ENCODE measurements at places on chromosomes 7 and 10.

DNA sequence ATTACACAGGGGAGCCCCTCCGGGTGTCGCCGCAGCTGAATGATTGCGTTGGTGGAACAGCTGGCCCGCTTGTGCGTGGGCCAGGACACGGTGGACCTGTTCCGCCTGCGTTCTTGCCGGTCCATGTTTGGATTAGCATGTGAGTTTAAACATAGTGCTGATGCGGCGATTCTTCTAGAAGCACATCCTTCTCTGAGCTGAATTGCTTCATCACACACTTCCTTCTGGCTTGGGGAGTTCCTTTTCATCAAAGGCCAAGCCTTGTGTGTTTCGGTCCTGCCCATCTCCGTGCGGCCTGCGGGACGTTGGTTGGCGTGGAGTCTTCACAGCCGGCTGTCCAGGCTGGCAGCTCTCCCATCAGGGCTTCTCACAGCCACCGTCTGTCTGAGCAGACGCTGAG lies 45.5 kb upstream of the SLC29A4 start:
- no peak for DNase-seq

GRCh38 chr10:97643441-97643985 lies 3.0 kb downstream of the PI4K2A start:
- no peak for DNase-seq

- DNase-seq = no peak
Measured at GRCh38 chr7:2172311-2173188, 60.2 kb downstream of the MAD1L1 start.

GRCh38 chr10:74081941-74082718 lies 68.5 kb downstream of the AP3M1 start:
- no peak for DNase-seq

DNA sequence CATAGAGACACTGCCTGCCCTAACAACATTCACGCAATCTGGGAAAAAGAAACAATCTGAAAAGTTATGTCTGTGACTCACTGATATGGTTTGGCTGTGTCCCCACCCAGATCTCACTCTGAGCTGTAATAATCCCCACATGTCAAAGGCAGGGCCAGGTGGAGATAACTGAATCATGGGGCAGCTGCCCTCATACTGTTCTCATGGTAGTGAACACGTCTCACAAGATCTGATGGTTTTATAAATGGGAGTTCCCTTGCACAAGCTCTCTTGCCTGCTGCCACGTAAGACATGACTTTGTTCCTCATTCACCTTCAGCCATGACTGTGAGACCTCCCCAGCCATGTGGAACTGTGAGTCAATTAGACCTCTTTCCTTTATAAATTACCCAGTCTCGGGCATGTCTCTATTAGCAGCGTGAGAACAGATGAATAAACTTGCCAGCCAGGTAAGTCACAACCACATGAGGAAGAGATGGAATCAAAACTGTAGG lies 341.5 kb upstream of the AOAH start:
- no peak for DNase-seq

DNA sequence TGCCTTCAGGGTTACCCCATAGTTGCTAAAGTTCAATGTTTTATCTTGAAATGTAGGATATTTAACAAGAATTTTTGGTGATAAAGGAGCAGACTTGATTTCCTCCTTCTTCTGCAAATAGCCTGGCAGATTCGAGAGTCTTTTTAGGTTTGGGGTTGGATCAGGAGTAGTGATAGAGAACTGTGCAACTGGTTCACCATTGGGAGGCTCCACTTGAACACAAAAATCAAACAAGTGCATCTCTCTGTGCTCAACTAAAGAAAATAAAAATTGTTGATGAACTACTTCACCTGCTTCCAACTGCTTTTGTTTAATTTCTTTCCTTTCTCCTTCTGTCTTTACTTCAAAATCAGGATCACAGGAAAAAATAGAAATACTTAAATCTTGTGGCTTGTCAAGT lies 58.5 kb downstream of the MACC1 start:
- no peak for DNase-seq

DNA sequence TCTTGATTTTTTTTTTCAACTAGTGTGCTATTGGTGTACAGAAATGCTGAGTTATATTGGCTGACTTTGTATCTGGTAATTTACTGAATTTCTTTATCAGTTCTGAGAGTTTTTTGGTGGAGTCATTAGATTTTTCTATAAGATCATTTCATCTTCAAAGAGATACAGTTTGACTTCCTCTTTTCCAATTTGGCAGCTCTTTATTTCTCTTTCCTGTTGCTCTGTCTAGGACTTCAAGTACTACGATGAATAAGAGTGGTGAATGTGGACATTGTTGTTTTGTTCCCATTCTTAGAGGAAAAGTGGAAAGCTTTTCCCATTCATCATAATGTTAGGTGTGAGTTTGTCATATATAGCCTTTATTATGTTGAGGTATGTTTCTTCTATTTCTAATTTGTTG lies 50.2 kb downstream of the LOXL4 start:
- DNase-seq = no peak

GRCh38 chr7:150727381-150727780 lies 9.8 kb upstream of the GIMAP5 start:
- no peak for DNase-seq

GRCh38 chr10:84292502-84292901 lies 35.9 kb upstream of the CCSER2 start:
- no peak for DNase-seq

DNA sequence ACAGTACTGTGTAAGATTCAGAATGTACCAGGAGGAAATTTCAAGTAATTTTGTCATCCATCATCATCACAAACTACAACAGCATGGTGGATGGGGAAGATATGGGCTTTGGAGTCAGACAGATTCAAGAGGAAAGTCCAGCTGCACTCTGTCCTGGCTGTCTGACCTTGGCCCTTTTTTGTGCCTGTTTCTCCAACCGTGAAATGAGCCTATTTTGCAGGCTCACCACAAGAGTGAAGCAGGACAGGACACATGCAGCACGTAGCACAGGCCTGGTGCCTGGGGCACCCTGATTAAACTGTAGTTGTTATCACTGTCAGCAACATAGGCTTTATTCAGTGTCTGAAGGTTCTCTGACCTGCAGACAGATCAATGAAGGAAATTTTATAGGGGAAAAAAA lies 37.6 kb downstream of the RHOBTB1 start:
- no peak for DNase-seq

- DNase-seq = no peak
Measured at GRCh38 chr10:24215196-24215595, 6.3 kb downstream of the KIAA1217 start.

GRCh38 chr7:148791546-148791945 lies 92.5 kb downstream of the EZH2 start:
- no peak for DNase-seq

- DNase-seq = no peak
Measured at GRCh38 chr10:97072851-97073665, 112.7 kb downstream of the SLIT1 start.

- DNase-seq = no peak
Measured at GRCh38 chr10:34430685-34431084, 384.4 kb downstream of the PARD3 start.

GRCh38 chr10:129912986-129913695 lies 50.9 kb downstream of the EBF3 start:
- no peak for DNase-seq

DNA sequence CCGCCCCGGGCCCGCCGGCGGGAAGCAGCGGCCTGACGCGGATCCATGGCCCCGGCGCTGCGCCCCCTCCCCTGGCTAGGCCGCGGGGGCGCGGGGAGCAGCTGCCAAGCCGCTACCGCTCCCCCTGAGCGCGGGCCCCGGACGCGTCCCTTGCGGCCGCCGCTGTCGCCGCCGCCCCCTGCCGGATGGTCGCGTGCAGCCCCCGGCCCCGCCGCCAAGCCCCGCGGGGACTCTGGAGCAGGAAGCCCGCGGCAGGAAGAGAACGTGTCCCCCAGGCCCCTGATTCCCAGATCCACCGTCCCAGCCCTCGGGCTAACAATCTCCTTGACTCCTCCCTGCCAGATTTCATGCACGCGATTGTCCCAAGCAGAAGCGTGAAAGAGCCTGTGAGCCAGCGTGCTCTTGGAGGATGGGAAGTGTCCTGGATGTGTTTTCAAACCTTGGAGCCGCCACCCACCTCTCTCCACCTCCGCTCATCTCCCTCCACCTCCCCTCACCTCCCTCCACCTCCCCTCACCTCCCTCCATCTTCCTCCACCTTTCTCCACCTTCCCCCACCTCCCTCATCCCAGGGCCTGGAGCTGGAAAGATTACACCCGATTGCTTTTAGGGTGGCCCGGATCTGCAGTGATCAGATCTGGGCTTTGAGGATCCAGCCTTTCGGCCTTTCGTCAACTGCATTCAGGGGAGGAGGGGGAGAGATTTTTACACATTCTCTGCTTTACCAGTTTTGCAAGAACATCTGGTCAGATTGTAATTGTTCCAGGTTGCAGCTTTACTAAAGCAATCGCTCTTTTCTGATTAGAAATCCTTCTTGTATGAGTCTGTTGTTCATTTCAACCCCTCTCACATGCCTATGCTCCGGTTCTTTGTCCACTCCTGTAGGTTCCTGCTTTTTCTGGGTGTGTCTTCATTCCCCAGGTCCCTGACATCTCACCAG lies 570 bp upstream of the PRTFDC1 start:
- DNase-seq = no peak
